ENCODE measurements at places on chromosomes 5 and 9.

GRCh38 chr9:6052293-6052919, 37.0 kb upstream of the RANBP6 start:
- DNase-seq: no peak

DNA sequence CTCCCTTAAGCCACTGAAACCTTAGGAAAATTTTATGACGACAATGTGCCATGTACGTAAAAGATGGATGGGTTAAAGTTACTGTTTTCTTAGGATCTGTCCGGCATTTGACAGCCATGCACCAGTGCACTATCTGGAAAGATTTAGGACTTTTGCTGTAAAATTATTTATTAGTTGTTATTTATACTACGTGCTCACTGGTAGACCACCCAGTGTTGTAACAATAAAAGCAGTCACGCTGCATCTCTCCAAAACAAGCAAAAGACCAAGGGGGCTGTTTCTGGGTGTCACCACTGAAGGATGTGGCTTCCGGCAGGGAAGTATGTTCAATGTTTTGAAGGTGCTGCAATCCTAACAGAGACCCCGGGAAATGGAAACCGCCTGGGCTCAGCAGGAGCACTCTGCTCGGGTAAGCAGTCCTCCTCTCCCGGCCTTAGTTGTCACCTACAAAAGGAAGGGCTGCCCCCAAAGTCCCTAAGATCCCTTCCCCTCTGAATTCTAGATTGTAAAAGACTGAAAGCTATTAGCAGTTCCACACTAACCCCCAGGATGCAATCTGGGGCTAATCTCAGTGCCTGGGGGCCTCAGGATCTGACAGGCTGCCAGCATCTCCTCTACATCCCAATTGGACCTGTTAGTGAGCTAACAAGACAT, 38.6 kb downstream of the SAXO1 start:
- DNase-seq: no peak

DNA sequence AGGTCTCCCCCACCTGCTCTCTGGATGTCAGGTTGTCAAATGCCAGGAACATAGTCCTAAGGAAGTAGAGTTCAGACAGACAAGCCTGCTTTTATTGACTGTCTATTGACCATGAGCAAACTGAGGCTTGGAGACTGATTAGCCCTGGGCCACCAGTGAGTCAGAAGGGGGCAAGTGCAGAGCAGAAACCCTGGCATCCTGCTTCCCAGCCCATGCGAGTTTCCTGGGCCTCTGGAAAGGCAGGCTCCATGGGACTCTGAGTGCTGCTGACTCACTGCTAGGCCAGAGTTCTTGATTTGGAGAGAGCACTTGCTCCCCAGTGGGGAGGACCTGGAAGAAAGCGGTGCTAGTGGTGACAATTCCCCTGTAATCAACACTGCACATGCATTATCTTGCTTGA, 2.8 kb upstream of the HBEGF start:
- no peak for DNase-seq

DNA sequence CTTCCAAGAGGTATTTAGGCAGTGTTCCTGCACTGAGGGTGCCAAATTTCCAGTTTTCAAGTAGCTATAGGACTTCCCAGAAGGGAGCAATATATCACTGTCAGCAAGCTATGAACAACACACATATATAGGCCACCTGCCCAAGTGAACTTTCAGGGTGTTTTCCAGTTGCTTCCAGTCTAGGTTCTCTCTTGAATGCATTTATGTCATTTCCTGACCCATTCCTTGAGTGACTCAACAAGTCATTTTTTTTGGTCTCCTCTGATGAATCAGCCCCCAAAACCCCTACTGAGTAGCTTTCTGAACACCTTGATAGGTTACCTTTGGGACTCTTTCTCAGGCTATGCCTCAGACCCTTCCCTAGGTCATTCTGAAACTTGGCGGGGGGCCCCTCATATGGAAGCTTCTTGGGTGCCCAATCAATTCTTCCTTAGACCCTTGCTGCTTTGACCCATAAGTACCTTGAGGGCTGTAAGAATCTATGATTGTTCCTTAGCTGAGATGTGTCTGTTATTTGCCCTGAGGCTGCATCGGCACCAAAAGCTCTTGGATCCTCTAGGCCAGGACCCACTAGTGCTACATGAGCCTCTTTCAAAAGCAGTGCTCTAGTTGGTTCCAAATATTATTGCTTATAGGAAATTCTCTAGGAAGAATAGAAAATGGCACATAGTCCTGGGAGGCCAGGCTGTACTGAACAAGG, 12.4 kb downstream of the DNAJB5 start:
- no peak for DNase-seq

DNA sequence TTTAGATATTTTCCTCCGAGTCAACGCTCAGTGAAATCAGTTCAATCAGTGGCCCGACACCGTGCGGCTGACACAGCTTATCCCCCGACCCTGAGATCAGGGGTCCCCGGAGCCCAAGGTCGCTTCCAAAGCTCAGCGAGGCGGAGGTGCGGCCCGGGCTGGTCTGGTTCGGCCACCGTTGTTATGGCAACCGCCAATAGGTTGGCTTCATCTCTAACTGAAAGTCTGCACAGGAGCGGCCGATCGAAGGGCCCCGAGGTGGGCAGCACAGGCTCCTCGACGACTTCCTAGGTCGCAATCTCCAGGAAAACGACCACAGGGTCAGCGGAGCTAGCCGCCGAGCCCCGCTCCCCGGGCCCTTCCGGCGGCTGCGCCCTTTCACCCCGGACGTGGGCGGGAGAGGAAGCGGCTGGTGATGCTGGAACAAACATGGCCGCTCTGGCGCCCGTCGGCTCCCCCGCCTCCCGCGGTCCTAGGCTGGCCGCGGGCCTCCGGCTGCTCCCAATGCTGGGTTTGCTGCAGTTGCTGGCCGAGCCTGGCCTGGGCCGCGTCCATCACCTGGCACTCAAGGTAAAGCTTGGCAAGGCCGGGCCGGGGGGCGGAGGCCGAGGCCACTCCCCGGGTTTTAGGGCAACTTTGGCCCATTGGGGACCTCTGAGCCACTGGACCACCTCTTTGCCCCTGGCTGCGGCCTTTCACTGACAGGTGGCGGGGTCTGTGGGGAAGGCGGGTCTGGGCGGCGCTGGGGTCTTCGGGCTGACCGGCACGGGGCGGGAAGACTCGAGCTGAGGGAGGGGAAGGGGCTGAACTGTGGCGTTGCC, at the start of gene GPR107:
Gene GPR107, plus strand, starts transcription at position 403 of the 821 bp plus-strand sequence. Its CDS starts 27 bp downstream, at position 430.
- peak; percentile 86 for DNase-seq

- DNase-seq: no peak
These were observed 178.1 kb upstream of the IL12B start for GRCh38 chr5:159508344-159508743.

GRCh38 chr9:134525841-134526583, 115.6 kb upstream of the COL5A1 start:
- DNase-seq: no peak

GRCh38 chr5:143188692-143189091, 214.8 kb downstream of the NR3C1 start:
- no peak for DNase-seq

DNA sequence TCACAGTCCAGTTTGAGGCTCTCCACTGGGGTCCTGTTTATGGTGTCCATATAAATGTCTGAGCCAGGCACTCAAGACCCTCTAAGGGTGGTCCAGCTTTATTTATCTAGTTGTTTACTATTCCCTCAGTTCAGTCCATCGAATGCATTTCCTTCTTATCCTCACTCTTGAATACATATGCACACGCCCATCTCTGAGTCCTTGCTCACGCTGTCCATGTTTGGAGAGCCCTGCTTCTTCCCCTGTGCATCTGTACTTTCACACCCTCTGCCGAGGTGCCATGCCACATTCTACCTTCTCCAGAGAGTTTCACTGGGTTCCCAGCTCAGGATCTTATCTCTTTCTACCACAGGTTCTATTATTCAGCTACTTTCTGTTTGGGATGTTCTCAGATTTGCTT, 30.2 kb upstream of the SEMA6A start:
- no peak for DNase-seq

- DNase-seq: no peak
These were observed 327.5 kb upstream of the ZNF462 start for GRCh38 chr9:106535439-106535838.

DNA sequence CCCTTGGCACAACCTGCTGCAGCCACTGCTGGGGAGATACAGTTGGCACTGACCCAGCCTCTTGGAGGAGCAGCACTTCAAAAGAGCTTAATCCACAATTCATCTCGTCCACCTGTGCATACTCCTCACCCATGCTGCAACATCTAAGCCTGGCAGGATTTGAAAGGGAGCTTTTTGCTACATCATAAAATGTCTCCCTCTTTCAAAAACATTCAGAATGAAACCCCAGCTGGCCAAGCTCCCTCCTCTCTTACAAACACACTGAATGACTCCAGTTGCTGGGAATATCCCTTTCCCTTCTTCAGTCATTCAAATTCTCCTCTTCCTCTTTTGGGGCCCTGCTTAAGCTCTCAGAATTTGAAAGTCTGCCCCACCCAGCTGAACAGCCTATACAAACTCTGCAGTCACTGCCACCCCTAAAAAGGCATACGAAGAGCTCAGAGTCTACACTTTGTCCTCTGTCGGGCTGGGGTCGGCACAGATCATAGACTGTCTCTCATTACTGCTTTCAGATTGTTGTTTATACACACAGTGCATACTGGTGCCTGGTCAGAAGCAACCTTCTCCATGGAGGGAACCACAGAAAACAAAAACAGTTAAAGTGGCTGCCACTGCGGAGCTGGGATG, 8.8 kb upstream of the C5orf15 start:
- no peak for DNase-seq

- DNase-seq: no peak
These were observed 389.6 kb downstream of the KDM4C start for GRCh38 chr9:7147121-7148090.

- no peak for DNase-seq
These were observed 396.6 kb downstream of the TLR4 start for GRCh38 chr9:118100529-118101419.

DNA sequence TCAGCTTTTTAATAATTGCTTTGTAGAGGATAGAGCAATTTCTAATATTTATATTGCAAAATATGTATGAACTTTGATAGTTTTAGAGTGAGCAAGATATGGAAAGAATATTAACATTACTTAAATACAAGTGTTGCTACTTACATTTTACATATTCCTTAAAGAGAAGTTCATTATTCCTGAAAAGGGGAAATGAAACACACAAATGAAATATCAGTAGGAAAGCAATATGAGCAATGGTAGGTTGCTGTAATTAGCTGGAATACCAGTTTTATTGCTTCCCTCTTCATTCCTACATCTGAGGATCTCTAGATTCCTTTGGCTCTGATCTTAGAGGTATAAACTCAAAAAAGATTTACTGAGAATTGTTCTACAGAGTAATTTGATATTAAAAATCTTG, 414.1 kb downstream of the FAM170A start:
- no peak for DNase-seq

- DNase-seq: no peak
These were observed 15.5 kb downstream of the MED10 start for GRCh38 chr5:6362846-6363245.

- DNase-seq: no peak
These were observed 65.6 kb downstream of the RALGPS1 start for GRCh38 chr9:126980231-126980630.

DNA sequence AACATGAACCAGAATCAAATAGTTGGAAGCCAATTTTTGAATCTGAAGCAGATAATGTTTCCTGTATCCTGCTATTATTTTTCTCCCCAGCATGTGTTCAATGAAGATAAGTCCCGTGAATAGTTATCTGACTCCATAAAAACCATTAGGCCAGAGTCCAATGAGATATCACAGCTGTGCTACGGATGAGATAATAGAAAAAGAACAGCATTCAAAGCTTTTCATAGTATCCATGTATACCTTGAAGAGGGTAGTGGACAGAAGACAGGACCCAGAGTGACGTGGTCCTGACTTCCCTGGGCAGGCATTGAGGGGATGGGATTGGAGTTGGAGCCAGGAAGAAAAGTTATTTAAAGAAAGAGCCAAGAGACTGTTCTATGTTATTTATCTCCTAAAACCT, 50.7 kb upstream of the C6 start:
- no peak for DNase-seq

DNA sequence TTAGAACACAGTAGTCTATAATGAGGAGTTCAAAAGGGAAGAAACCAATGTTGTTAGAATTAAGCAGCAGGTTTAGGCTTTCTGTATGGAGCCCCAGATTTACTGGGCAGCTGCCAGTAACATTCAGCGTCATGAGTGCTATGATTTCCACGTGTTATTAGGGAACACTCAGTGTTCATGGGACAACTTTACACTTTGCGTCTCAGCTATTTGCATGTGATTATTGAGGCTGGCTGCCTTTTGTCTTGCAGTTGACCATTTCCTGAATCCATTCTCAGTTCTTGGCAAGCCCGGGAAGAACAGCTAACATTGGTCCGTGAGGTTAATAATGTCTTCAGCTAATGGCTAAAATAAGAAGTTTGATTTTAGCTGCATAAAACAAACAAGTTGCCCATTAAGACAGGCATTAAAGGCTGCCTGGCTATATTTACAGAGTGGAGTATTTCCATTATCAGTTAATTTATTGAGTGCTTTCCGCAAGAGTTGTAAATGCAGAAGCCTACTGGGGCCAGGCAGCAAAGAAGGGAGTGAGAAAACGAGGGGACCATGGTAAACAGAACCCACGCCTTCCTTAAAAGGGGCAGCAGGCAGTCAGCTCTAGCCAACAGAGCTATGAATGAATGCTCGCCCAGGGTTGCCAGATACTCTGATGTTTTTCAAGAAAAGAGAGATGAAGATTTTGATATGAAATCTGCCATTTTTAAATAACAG, 120.9 kb downstream of the PIP5K1B start:
- no peak for DNase-seq

GRCh38 chr5:13553896-13554295, 390.6 kb downstream of the DNAH5 start:
- DNase-seq: no peak

DNA sequence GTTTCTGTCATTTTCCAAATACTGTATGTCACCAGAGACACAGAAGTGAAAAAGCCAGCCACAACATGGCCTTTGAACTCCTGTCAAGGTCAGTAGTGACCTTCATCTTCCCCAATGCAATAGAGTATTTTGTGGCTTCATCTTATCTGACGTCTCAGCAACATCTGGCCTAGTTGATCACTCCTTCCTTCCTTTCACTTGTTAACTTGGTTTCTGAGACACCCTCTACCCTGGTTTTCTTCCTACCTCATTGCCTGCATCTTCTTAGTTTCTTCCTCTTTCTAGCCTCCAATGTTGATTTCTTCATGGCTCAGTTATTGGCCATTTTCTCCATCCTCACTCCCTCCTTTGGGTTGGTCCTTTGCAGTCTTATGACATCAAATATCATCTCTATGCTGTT, 36.3 kb downstream of the GLIS3 start:
- DNase-seq: no peak

DNA sequence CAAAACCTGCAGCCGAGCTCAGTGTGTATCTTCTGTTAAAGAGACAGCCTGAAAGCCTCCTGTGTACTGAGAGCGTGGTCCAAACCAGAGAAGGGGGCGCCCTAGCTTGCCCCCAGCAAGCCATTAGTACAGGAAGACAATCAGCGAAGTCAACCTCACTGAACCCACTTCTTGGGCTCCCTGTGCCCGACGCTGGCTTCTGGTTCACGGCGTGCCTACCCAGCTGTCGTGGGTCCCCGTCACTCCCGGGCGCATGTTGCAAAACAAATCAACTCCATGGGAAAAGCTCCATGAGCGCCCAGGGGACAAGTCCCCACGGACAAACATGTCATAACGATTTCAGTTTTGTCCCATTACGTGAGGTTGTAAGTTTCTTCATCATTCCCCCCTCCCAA, 326.9 kb downstream of the SH3GL2 start:
- DNase-seq: no peak

- DNase-seq: no peak
These were observed 10.5 kb upstream of the ELL2 start for GRCh38 chr5:95972196-95972595.

GRCh38 chr5:33281431-33281843, 159.3 kb upstream of the TARS1 start:
- no peak for DNase-seq

GRCh38 chr9:81560851-81561732, 128.3 kb downstream of the TLE1 start:
- DNase-seq: no peak
